Inflammatory macrophage treated with lipopolysaccharide for 4 hours (primary cell): ENCODE measurements at places on chromosomes 5 and 9.

GRCh38 chr9:116653348-116654058 lies 33.6 kb upstream of the TRIM32 start:
- DNase-seq: no peak

DNA sequence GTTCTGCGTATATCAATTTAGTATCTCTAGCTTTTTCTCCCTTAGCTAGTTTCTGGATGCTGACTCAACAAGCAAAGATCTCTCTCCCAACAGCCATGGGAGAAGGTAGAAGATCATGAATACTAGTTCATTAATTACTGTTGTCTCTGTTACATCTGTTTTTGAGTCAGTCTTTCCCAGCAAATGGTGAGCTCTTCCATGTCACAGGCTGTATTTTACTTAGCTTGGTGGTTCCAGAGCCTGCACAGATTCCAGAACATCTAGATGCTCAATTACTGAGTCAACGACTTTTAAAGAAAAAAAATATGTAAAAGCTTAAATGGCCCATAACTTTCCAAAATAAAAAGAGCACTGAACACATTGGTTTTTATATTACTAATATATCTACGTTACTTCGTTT lies 307.2 kb downstream of the NSG2 start:
- DNase-seq: no peak

GRCh38 chr5:118905196-118905595 lies 83.2 kb downstream of the DTWD2 start:
- DNase-seq: no peak

DNA sequence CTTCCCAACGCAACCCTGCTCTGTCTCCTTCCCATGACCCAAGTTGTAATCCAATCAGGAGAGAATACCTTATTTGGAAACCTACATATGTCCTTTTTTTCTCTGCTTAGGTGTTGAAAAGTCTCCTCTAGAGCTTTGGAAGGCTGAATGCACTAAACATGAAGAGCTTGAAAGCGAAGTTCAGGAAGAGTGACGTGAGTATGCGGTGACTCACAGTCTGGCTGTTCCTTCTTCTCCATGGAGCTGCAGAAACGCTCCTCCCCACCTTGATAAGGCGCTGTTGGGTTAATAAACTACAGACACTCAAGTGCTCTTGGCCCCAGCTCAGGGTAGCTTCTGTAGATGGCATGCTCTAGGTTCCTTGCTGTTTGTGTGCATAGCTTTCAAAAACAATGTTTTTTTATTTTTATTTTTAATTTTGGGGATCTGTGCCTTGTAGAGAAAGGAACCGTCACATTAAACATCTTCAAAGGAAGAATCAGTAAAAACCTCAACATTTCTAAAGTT lies 30.7 kb downstream of the RAI14 start:
- DNase-seq: peak; percentile 36

GRCh38 chr5:149422366-149423048 lies 43.4 kb upstream of the IL17B start:
- DNase-seq: no peak

DNA sequence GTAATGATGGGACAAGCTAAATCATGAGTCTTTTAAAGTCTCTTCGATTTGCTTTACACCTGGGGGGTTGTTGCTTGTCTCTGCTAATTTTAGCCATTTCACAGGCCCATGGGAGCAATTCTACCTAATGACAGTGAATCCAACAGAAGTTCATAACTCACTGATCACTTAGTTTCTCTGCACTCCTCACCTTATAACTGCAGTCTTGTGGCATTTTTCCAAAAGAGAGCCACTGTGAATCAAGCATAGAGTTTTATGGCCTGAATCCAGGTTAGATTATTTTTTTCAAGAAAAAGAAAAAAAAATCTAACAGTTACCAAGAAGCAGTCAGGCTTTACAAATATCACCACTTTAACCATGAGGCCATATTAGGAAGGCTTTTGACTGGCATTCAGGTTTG lies 1.5 kb upstream of the IL7R start:
- DNase-seq: no peak

- DNase-seq: no peak
Observed at GRCh38 chr5:41416336-41416735, 94.1 kb downstream of the PLCXD3 start.

DNA sequence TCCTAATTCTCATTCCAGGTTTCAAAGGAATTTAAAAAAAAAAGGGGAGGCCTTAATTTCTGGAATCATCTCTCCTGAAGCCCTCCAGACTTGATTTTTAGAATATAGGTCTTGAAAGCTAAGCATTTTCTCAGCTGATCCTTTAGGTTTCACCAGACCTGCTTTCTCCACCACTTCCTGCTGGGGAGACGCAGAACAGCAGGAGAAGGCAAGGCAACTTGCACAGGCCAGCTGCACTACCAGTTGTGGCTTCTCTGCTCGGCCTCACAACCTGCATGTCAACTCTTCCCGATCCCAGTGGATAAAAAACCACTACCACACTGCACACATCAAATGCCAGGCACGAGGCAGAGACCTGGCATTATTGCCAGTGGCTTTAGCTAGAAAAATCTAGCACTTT lies 119.8 kb downstream of the SIL1 start:
- DNase-seq: peak; percentile 56

- no peak for DNase-seq
Observed at GRCh38 chr9:16179566-16179965, 626.7 kb downstream of the CCDC171 start.

- DNase-seq: no peak
Observed at GRCh38 chr9:109383356-109383755, 62.5 kb upstream of the EPB41L4B start.

DNA sequence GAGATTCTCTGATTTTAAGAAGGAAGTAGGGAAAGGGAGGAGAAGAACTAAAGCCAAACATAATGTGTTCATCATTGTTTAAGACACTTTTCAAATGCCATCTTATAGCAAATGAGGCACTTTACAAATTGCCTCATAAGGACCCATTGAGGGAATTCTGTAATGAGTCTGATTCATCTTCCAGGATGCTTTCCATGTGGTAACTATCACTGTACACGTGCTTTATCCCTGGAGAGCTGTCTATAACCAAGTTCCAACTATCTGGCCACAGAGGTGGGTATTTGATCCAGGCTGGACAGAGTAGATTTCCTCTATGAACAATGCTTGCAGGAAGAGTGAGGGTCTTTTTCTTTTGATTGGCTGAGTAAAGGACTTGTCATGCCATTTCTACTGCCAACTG lies 183.5 kb upstream of the NFIB start:
- DNase-seq: no peak

- DNase-seq: no peak
Observed at GRCh38 chr5:127585661-127586060, 63.2 kb upstream of the CTXN3 start.

GRCh38 chr5:34996261-34996660 lies 51.5 kb downstream of the AGXT2 start:
- DNase-seq: no peak

DNA sequence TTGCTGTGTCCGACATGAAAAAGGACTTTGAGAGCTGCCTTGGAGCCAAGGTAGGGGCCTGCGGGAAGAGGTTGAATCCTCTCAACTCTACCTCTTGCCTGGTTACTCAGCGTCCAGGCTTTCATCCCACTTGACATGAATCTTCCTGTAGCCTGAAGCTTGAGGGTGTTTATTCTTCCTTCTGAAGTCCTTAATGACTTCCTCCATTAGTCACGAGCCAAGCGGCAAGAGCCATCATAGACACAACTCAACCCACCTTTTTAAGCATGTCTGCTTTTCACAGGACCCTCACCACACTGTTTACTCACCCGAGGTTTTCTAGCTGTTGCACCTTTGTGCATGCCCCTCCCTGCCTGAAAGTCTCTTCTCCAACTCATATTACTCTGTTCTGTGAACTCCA lies 40.2 kb downstream of the ACO1 start:
- no peak for DNase-seq

- DNase-seq: no peak
Observed at GRCh38 chr5:55134053-55134722, 25.8 kb upstream of the GPX8 start.

- DNase-seq: peak; percentile 55
Observed at GRCh38 chr5:115098041-115098702, 71.5 kb downstream of the TRIM36 start.

- no peak for DNase-seq
Observed at GRCh38 chr9:38408719-38409118, 15.5 kb downstream of the IGFBPL1 start.

- no peak for DNase-seq
Observed at GRCh38 chr5:59103303-59103702, 520.4 kb downstream of the RAB3C start.

DNA sequence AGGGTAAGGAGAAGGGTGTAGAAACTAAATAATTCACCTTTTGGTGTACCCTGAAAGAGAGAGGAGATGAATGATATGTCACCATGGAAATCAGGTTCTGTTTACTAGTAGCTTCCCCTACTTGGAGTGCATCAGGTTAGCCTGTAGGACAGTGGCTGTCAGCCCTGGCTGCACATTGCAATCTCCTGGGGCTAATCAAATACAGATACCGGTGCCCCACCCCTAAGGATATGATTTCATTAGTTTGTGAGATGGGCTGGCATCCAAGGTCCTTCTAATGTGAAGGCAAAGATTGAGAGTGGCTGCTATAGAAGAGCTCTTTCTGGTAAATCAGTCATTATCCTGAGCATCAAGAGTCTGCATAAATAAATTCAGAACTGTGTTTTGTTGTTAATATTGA lies 47.2 kb downstream of the INSYN2B start:
- DNase-seq: no peak

DNA sequence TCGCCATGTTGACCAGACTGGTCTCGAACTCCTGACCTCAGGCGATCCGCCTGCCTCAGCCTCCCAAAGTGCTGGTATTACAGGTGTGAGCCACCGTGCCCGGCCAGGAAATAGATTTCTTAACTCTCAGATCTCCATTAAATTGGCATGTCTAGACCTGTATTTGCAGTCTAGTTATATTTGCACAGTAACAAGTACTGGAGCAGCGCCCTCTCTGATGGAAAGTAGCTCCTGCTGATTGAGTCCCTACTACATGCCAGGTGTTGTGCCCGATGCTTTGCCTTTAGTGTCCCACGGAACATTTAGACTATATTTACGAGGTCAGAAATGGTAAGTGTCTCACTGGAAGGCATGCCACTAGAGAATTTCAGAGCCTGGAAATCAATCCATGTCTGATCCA lies 15.8 kb upstream of the TMED9 start:
- DNase-seq: no peak

DNA sequence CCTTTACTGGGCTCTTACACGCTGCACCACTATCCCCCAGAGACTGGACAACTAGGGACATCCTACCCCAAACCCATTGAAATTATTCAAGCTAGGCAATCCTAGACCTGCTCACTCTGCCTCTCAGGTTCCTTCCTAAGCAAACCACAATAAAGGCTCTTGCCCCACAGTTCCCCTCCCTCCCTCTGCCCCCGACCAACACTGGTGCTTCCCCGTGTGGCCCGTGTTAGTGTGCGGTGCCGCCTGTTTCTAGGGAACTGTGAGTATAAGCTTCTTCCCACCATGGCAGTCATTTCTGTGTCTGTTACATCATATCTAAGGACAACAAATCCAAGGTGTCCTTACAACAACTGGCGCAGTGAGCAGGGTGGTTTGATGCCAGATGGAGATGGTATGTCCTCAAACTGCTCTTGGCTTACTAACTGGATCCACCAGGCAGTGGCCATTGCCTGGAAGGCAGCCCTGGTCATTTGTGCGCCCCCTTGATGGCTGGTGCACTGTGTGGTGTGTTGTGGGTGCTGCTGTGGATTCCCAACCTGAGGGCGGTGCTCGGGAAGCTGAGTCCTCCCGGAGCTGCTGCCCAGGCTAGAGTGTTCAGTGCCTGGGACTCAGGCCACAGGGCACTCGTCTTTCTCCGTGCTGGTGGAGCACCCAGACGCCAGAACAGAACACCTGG lies 8.4 kb upstream of the MXD3 start:
- no peak for DNase-seq

GRCh38 chr5:131609774-131610173 lies 25.3 kb downstream of the RAPGEF6 start:
- no peak for DNase-seq

DNA sequence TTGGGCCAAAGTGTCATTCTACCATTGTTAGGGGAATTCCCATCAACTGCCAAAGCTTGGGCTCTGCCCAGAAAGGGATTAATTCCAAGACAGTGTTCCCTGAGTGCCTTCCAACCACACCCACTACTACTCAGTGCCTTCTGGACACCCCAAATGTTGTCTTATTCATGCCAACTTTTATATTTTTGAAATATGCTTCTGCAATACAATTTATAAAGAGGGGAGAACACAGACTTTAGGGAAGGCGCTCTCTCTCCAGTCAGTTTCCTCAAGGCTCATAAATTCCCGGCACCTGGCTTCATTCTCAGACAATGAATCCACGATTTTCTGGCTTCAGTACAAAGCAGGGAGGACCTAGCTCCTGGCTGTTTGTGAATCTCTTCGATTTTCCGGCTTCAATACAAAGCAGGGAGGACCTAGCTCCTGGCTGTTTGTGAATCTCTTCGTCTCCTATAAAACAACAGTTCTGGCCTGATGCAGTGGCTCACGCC lies 120.1 kb upstream of the MYO10 start:
- DNase-seq: no peak

DNA sequence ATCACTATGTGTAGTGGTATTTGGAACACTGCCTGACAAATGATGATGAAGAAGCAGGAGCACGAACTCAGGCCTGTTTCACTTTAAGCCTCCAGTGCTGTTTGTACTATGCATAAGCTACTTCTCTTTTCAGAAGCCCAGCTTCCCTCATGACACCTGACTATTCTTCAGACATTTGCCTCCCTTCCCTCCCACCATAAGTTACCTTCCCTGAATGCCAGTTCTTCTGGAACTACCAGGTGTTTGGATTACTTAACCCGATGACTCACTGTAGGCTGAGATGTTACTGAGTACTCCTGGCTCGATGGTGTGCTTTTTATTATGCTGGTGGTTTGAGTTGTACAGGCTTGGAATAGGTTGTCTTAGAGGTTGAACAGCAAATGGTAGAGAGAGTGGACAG lies 180.0 kb downstream of the SPATA31D1 start:
- no peak for DNase-seq

- DNase-seq: no peak
Observed at GRCh38 chr9:80041821-80042220, 470.1 kb downstream of the TLE4 start.

GRCh38 chr5:128736553-128736952 lies 198.5 kb upstream of the FBN2 start:
- no peak for DNase-seq

DNA sequence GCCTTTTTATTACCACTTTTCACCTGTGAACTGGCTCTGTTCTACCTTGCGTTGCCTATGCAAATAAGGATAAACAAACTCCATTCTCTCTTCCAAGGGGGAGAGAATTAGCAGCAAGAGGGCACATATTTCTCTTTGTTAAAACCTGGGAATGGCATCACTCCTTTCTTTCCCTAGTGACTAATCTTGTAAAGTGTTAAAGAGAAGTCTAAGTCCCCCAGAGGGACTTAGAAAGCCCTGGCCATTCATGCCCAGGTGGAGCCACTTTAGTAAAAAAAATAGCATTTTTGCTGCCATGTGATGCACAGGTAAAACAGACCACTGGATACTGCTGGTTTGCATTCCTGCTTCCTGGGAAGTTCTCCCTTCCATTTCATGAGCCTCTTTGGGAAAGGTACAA lies 148.4 kb downstream of the MAN2A1 start:
- no peak for DNase-seq

- no peak for DNase-seq
Observed at GRCh38 chr9:98869866-98870265, 62.4 kb downstream of the GALNT12 start.
